ENCODE measurements at places on chromosomes 7 and 10. TPM values are rescaled to one million over a fixed set of nuclear protein-coding genes. Genes with fewer than 3 reads are reported as not detected.

NOC3L gene
- 56.8 TPM for total RNA-seq

CYP3A4 gene
- total RNA-seq: not detected

PAX4 gene
- not detected for total RNA-seq

PPP1R3C gene
- total RNA-seq: 0.21 TPM

GNGT1 gene
- total RNA-seq: not detected

ADRB1 gene
- total RNA-seq: not detected

ING3 gene
- total RNA-seq: 24.3 TPM

NPC1L1 gene
- total RNA-seq: not detected

LIPN gene
- not detected for total RNA-seq

- H3K27me3 ChIP-seq: peaks cover 4% of the 10 kb centered on the region
- H3K4me1 ChIP-seq: no peaks in the 10 kb centered on the region
- H3K4me3 ChIP-seq: no peak overlapping the region
- no peaks in the 10 kb centered on the region for H3K36me3 ChIP-seq
- DNase-seq: no peak
- H3K27ac ChIP-seq: no peak overlapping the region
Measured at GRCh38 chr7:121198502-121198901, 130.3 kb upstream of the WNT16 start.

GRCh38 chr7:41656366-41656765 is 46.5 kb downstream of the INHBA start:
- H3K36me3 ChIP-seq: no peaks in the 10 kb centered on the region
- no peak overlapping the region for H3K27ac ChIP-seq
- H3K27me3 ChIP-seq: no peaks in the 10 kb centered on the region
- H3K4me1 ChIP-seq: no peaks in the 10 kb centered on the region
- no peak for DNase-seq
- no peak overlapping the region for H3K4me3 ChIP-seq

- H3K27ac ChIP-seq: no peak overlapping the region
- peaks cover 39% of the 10 kb centered on the region for H3K36me3 ChIP-seq
- H3K4me1 ChIP-seq: peaks cover 5% of the 10 kb centered on the region
- H3K4me3 ChIP-seq: no peak overlapping the region
- no peak for DNase-seq
- no peaks in the 10 kb centered on the region for H3K27me3 ChIP-seq
Measured at GRCh38 chr10:113889911-113890310, 35.5 kb downstream of the NHLRC2 start.

DNA sequence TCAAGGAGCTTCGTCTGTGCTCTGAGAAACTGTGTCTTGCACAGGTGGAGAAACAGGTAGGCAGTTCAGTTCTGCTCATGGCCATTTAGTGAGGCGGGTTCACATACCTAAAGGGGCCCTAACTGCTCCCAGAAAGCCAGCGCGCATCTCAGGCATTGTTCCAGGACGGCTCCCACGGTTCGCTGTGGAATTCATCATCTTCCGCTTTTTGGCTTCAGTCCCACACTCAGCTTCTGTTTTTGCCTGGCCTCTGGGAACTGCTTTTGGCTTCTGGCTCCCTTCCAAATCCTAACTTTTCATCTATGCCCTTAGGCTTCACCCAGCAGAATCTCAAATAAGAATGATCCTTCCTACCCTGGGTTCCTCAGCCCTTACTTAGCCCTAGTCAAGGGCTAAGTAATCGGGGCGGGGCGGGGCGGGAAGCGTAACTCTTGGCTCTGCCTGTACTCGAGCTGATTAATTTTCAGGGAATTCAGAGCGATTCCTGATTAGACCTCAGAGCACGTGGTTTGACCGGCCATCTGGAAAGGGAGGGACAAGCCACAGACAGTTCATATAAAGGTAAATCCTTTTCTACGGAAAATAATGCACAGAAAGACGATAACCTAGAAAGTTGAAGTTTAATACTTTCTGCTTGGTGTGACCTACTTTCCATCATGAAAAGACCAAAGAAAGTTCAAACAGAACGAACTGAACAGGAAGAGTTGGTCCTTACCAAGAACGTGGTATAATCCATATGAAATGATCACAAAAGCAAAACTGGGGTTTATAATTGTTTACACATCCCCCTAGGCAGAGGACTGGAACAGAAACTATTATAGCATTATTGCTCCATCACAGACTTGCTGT is 105.7 kb downstream of the ST8SIA6 start:
- no peaks in the 10 kb centered on the region for H3K36me3 ChIP-seq
- H3K27me3 ChIP-seq: peaks cover 5% of the 10 kb centered on the region
- no peak overlapping the region for H3K27ac ChIP-seq
- H3K4me1 ChIP-seq: no peaks in the 10 kb centered on the region
- H3K4me3 ChIP-seq: no peak overlapping the region
- DNase-seq: no peak

- DNase-seq: no peak
- no peak overlapping the region for H3K4me3 ChIP-seq
- peaks cover 57% of the 10 kb centered on the region for H3K36me3 ChIP-seq
- H3K4me1 ChIP-seq: peaks cover 34% of the 10 kb centered on the region
Measured at GRCh38 chr7:158805414-158805813, 23.9 kb downstream of the ESYT2 start.

DNA sequence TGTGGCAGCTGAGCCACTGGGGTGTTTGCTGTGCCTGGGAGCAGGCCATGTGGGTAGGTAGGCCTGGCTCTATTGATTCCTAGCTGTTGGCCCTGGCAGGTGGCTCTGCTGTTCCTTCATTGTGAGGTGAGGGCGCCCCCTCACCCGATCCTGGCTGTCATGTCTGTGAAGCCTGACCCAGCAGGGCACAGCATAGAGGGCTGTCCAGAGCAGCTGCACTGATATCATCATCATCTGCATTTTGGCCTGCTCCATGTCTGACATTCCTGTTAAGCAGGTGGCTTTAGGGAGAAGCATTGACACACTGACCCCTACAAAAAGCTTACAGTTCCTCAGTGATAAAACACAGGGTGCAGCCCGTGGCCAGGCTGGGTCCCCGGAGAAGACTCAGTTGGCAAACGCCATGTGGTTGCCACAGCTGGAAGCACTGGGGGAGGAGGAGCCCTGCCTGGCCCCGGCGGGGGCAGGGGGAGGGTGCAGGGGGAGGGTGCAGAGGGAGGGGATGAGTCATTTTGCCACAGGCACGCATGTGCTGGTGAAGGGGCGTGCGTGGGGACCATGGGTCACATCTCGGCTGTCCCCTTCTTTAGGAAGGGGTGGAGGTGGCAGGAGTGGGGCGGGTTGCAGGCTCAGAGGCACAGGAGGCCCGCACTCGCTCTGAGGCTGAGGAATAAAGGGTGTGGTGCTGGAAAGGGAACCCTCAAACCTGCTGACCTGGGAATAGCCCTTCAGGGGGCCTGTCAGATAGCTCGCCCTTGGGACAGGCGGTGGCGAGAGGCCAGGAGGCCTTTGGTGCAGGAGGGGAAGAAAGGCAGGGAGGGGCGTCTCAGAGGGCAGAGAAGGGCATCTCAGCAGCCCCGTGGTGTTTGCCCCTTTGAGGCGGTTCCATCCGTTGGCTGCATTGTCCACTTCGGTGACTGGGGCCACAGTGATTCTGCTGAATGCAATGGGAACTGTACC is 31.6 kb downstream of the IKZF1 start:
- peaks cover 63% of the 10 kb centered on the region for H3K4me1 ChIP-seq
- peaks cover 43% of the 10 kb centered on the region for H3K36me3 ChIP-seq
- no peak overlapping the region for H3K4me3 ChIP-seq
- no peaks in the 10 kb centered on the region for H3K27me3 ChIP-seq

GRCh38 chr7:150904011-150904909 is 51.9 kb downstream of the AOC1 start:
- no peak for DNase-seq
- H3K27me3 ChIP-seq: peaks cover 59% of the 10 kb centered on the region
- no peak overlapping the region for H3K27ac ChIP-seq
- H3K36me3 ChIP-seq: no peaks in the 10 kb centered on the region
- peaks cover 3% of the 10 kb centered on the region for H3K4me1 ChIP-seq

DNA sequence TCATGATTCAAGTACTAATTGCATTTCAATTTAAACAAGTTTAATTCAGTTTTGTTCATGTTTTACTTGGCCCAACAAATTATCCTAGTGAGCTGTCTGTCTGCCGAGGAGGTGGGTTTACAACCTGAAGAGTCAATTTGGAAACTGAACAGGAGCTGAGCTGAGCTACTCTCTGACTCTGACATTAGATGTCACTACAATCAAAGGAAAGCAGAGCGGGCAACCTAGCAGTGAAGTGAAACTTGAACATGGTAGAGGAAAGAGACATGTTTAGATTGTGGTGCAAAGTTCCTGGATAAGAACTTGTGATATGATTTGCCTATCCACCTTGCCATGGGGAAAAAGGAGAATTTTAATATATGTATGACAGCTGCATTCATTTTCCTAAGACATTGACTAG is 9.6 kb upstream of the AGR3 start:
- DNase-seq: peak; percentile 68
- H3K4me3 ChIP-seq: no peak overlapping the region
- H3K36me3 ChIP-seq: no peaks in the 10 kb centered on the region
- no peak overlapping the region for H3K27ac ChIP-seq

DNA sequence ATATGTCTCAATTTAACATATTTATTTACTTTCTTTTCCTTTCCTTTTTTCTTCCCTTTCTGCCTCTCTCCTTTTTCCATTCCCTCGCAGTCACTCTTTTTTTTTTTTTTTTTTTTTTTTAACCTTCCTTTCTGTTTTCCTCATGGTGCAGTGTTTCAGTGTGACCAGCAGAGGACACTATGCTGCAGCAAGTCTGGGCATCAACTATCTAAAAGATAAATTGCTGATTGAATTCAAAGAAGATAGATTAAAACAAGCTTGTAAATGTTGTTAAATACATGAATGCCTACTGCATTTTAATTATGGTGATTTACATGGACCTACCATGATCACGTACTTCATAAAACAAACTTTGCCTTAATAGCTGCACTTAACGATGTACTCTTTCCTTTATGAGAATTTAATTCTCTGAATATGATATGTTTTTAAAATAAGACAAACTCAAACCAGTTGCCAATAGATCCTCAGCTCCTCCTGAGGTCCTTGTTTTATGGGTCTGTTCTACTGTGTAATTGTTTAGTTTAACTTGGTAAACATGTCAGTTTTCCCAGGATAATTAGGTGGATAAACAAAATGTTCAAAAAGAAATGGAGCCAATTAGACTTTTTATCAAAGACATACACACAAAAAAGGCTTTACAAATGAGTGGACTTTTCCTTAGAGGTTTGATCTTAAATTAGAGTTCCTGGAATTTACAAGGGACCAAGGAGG is 101.0 kb upstream of the AGR3 start:
- peaks cover 36% of the 10 kb centered on the region for H3K27me3 ChIP-seq
- DNase-seq: peak; percentile 75
- H3K36me3 ChIP-seq: no peaks in the 10 kb centered on the region
- H3K4me1 ChIP-seq: peaks cover 15% of the 10 kb centered on the region

DNA sequence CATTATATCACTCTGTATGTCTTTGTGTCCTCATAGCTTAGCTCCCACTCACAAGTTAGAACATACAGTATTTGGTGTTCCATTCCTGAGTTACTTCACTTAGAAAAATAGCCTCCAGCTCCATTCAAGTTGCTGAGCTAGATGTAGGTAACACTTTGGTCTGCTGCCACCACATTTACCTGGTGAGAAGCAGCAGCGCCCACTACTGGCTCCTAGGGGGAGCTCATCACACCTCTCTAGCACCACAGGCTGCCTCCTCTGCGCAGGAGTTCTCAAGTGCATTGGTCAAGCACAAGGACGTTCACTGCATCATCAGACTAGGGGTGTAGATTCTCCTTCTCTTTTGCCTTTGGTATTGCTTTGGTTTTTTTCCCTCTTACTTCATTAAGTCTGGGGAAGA is 530.9 kb upstream of the AUTS2 start:
- no peaks in the 10 kb centered on the region for H3K4me1 ChIP-seq
- H3K36me3 ChIP-seq: no peaks in the 10 kb centered on the region
- no peak overlapping the region for H3K4me3 ChIP-seq
- no peaks in the 10 kb centered on the region for H3K27me3 ChIP-seq
- H3K27ac ChIP-seq: no peak overlapping the region

All from activated CD4-positive, alpha-beta T cell treated with anti-CD3 and anti-CD28 coated beads, Interleukin-2, amount 10 ng/mL, durations not matched to agents 24 days and 14 days (primary cell).